ENCODE measurements at places on chromosomes 6 and 20. TPM values are rescaled to one million over a fixed set of nuclear protein-coding genes. Genes with fewer than 3 reads are reported as not detected.

Gene ABCC10
- total RNA-seq: 25.9 TPM

GRCh38 chr20:48769069-48769983 is 58.5 kb downstream of the PREX1 start:
- no peak for DNase-seq

Gene CST7
- total RNA-seq: 18.6 TPM

- DNase-seq: no peak
These were observed 39.0 kb upstream of the ASXL1 start for GRCh38 chr20:32319100-32319499.

- DNase-seq: no peak
These were observed 63.6 kb downstream of the IPCEF1 start for GRCh38 chr6:154292855-154293519.

Gene MAP7
- total RNA-seq: 30.4 TPM

Gene NHLRC1
- 8.1 TPM for total RNA-seq

Gene BMP5
- not detected for total RNA-seq

- no peak for DNase-seq
These were observed 32.8 kb downstream of the PRDM1 start for GRCh38 chr6:106118835-106119431.

Gene LY6G6F
- total RNA-seq: 0.54 TPM

Gene ATP6V1G2
- total RNA-seq: 1.1 TPM

Gene FNDC1
- total RNA-seq: under 0.01 TPM

DNA sequence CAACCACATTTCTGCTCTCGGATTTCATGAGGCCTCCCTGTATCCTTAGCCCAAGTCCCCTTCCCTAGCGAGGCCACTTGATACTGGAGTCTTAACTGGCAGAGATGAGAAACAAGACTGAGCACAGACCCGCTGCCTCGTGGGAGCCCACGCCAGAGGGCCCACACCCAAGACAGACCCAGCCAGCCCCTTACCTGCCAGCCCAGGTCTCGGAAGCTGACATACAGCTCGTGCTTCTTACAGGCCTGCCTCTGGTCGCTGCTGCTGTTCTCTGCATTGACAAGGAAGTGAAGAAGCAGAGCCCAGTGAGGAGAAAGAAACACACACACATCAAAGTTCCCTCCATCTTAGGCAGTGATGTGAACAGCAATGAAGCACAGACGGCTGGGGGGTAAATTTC is 91.7 kb downstream of the BMP7 start:
- no peak for DNase-seq

GRCh38 chr6:133218852-133219251 is 22.3 kb upstream of the EYA4 start:
- DNase-seq: no peak

GRCh38 chr6:127497410-127497809 is 21.7 kb downstream of the MTCL3 start:
- DNase-seq: no peak

DNA sequence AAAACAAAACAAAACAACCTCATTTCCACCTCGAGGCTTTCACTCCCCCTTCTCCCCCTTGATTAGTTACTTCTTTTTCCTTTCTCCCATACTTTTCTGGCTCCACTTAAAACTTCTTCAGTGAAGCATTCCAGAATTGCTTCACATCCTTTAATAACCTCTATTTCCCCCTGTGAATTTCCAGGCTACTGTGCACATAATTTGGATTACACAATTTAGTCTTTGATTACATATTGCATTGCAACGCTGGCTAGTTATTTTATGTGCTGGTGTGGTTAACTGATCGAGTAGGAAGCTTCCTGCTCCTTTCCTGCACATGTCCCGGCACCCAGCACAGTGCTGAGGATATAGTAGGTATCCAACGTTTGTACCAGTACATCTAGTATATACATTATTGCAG is 28.1 kb upstream of the EEF1E1 start:
- no peak for DNase-seq

DNA sequence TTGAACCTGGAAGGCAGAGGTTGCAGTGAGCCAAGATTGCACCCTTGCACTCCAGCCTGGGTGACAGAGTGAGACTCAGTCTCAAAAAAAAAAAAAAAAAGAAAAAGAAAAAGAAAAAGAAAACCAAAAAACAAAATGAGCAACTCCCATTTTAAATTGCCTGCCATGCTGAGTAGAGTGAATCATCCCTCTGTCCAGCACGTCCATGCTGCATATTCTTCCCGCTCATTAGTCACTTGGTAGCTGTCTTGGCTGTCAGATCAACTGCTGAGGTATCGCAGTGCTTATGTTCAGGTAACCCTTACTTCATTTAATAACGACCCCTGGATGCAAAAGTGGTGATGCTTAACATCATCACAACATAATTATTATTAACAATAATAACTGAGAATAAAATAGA is 72.6 kb upstream of the RNF24 start:
- no peak for DNase-seq

DNA sequence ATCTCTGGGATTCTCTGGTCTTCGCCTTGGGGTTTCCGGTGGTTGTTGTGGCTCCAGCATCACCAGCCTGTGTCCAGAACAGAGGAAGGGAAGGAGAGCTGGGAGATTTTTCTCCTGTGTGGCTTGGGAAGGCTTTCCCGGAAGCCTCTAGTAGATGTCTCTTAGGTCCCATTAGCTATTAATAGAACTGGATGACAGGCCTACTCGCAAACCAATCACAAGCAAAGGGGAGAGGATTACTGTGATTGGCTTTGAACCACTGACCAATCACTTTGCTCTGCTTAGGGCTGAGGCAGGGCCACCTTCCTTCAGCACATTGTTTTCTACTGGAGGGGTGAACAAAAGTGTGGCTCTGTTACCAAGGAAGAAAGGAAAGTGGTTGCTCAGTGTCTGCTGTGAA is 203.4 kb upstream of the SULF2 start:
- DNase-seq: no peak

Gene CFAP61
- not detected for total RNA-seq

Gene MATN4
- total RNA-seq: under 0.01 TPM

GRCh38 chr20:37931153-37931922 is 28.4 kb downstream of the VSTM2L start:
- no peak for DNase-seq

GRCh38 chr6:136307351-136307750 is 17.7 kb upstream of the BCLAF1 start:
- DNase-seq: no peak

DNA sequence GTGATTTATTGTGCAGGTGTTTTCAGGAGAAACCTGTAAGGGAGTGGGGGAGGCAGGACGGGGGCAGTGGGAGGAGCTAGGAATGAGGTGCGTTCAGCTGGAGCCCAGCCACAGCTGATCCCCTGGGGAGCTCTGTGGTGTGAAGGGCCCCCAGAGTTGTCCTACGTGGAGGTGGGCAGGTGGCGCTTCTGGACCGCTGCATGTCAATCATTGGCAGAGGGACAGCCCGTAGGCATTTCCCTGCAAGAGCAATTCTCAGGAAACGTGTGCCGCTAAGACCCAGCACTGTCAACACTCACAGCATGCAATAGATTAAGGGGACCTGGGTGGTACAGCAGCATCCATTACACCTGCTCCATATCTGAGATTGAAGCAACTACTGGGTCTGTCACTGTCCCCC is 88.0 kb downstream of the PRND start:
- DNase-seq: peak; percentile 39

GRCh38 chr6:78867370-78868040 is at the start of gene IRAK1BP1:
TSS of gene IRAK1BP1 (plus strand) at chr6:78867551. CDS start at chr6:78867577, 26 bp downstream.
- DNase-seq: peak; percentile 92

DNA sequence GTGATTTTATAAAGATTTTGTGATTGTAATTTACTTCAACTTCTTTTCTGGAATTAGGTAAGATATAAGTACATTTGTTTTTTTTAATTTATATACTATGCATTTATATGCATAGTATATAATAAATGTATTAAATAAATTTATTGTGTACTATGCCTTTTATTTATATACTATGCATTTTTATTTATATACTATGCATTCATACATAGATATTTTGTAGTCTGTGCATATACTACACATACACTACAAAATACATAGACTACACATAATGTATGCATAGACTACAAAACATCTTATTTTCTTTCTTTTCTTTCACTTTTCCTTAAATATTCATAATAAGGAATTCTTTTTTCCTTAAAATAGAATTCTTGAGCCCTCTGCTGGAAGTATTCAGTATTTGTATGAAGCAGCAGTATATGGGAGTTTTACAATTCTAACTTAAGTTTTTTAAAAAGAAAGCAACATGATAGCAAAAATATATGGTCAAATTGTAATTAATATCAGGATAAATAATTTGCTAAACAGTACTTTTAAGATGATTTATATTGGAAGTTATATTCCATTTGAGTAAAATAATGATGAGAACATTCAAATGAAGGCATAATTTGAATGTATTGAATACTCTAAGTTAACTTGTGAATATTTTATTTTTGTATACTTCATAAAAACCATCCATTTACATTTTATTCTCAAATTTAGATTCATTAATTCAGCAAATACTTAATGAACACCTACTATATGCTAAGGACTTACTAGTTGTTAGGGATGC is 129.3 kb downstream of the KLHL32 start:
- no peak for DNase-seq

Gene COL9A3
- 0.27 TPM for total RNA-seq

GRCh38 chr6:154070657-154071056 is 31.6 kb downstream of the OPRM1 start:
- no peak for DNase-seq

Gene SMLR1
- not detected for total RNA-seq

GRCh38 chr6:131652472-131652871 is 15.4 kb downstream of the ENPP3 start:
- DNase-seq: no peak

DNA sequence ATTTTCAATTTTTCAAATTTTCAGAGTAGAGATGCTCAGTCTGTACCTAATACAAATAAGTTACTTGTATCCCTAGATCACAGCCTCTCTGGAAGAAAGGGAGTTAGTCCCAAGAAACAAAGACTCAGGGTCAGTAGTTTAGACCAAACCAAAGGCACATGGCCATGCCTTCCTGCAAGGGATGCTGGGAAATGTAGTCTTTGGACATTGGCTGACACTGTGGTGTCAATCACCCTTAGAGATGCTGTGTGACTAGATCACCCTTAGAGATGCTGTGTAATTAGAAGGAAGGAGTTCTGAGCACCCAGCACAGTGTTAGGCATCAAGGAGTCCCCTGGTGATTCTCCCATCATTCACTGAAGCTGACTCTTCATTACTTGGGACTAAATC is 202.1 kb downstream of the NFATC2 start:
- no peak for DNase-seq

GRCh38 chr6:47239546-47239945 is 70.2 kb downstream of the TNFRSF21 start:
- DNase-seq: peak; percentile 18

- DNase-seq: peak; percentile 5
These were observed 36.5 kb downstream of the ATP9A start for GRCh38 chr20:51731731-51732095.

Gene FANCE
- 9.7 TPM for total RNA-seq

- DNase-seq: no peak
These were observed 935.1 kb downstream of the KIF16B start for GRCh38 chr20:15637950-15638754.

Gene CRISP1
- total RNA-seq: not detected

Gene CTCFL
- not detected for total RNA-seq

- DNase-seq: no peak
These were observed 2.1 kb downstream of the TAAR5 start for GRCh38 chr6:132587424-132587823.

Gene LRRN4
- total RNA-seq: under 0.01 TPM

DNA sequence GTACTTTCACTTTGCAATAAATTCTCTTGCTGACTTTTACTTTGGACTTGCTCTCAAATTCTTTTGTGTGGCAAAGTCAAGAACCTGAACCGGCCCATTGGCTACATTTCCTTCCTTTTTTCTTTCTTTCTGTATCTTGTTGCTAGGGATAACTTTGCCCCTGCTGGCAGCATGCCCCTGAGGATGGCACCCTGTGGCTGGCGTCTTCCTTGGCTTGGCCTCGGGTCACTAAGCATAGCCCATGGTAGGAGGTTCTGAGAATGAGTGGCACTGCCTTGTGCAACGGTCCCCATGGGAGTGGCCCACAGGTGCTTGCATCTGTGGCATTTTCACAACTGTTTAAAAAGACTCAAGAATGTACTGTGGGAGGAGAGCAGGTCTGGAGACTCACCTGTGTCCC is 14.0 kb upstream of the HLA-F start:
- no peak for DNase-seq

DNA sequence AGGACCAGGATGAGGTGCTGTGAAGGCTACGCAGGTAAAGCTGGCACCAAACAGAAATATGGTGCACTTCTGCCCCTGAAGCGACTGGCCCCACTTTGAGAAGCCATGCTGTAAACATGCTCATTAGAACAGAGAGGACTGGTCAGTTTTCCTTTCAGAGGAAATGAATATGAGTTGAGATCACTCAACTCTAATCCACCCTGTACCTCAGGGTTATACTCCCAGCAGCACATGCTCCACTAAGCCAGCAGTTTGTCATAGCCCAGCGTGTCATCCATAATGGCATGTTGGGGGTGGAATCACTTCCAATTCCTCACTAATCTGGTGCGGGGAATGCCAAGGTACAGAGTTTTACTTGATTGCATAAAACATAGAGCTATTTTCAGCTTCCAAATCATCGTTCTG is 98.1 kb downstream of the HIVEP2 start:
- DNase-seq: no peak

DNA sequence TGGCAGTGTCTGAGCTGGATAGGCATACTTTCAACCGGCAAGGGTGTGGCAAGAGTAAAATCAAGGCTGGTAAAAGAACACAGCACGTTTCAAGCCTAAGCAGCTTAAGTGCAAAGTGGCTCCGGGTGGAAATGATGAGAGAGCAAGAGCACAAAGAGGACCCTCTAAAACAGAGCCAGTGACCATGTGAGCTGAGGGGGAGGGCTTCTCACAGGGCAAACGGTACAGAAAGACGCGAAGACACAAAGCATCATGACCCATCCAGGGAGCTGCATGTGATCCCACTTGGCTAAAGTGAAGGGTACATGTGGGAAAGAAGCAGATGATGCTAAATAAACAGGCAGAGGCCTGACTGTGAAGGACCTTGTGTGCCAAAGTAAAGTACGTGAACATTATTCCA is 25.7 kb downstream of the FKBP5 start:
- no peak for DNase-seq

GRCh38 chr6:128410584-128410983 is 109.8 kb downstream of the PTPRK start:
- DNase-seq: no peak

- no peak for DNase-seq
These were observed 616.3 kb upstream of the FLRT3 start for GRCh38 chr20:14953736-14954135.

GRCh38 chr6:17527076-17527475 is 73.0 kb upstream of the FAM8A1 start:
- DNase-seq: no peak

DNA sequence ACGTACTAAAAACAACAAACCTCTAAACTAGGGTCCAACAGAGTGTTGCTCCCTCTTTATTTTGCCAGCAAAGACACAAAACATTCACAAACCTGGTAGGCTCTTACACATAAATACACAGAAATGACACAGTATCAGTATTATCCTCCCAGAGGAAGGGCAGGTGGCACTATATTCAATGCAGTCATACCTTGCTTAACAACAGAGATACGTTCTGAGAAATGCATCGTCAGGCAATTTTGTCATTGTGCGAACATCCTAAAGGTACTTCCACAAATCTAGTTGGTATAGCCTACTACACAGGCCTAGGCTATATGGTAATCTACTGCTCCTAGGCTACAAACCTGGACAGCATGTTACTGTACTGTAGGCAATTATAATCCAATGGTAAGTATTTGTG is 9.6 kb downstream of the ZBTB2 start:
- no peak for DNase-seq
